Psoas muscle (tissue), 8 donors: ENCODE measurements at places on chromosomes 3 and 15.

DNA sequence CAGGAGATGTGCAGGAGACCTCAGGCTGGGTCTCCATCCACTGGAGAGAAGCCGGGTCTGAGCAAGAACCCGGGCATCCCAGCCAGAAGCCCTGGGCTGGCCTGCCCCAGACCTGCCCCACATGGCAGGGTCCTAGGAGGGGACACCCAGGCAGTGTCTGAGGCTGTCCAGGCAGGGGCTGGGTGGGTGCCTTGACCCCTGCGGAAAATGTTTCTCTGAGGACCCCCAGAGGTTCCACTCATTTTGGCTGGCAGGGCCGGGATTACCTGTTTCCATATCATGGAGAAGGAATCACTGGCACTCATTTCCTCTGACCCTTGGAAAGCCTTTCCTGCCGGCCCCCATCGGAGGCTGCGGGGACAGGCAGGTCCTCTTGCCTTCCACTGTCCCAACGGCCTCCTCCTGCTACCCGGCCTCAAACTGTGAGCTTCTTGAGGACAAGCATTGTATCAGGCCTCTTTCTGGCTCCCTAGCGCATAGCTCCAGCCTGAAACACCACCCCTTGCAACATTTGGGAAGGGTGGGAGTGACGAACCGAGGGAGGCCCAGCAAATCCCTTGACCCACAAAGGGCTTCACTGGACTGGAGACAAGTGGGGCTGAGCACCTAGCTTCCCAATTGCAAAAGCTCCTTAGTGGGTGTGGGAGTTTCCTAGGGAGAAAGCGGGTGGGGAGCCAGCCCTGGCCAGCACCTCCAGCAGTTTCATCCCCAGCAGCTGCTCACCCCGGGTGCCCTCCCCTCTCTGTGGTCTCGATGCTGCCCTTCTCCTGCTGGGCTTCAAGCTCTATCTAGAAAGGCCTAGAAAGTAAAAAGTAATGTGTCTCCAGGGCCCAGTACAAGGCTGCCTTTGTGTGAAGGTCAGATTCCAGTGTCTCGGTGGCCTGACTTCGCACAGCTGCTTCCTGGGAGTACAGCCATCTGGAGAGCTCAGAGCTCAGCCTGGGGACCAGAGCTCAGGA, 29.7 kb downstream of the ACSBG1 start:
- H3K4me3 ChIP-seq, result no peak overlapping the region
- no peaks in the 10 kb centered on the region for H3K27me3 ChIP-seq
- peaks cover 42% of the 10 kb centered on the region for H3K4me1 ChIP-seq
- DNase-seq, result peak; percentile 74

DNA sequence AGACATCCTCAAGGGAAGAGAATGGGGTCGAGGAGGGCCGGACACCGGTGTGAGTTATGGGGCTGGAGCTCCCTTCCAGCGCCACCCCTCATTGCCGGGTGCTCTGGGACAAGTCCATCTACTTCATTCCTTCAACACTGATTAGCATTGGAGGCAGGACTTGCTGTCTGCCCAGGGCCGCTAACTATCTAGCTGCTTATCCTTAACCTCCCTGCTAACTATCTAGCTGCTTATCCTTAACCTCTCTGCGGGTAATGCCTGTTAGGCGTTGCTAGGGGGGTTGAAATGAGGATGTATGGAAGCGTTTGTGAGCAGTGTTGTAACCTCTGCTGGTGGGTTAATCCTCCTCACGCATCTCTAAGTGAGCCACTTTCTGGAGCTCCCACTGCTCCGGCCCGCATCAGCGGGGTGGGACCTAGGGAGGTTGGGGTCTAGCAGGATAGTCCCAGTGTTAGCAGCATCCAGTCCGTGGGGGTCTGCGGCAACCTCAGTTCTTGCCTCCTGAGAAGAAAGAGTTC, 10.9 kb upstream of the CHAC1 start:
- peak overlapping the region; percentile 71 for H3K4me3 ChIP-seq
- no peaks in the 10 kb centered on the region for H3K27me3 ChIP-seq
- DNase-seq, result no peak
- H3K4me1 ChIP-seq, result peaks cover 25% of the 10 kb centered on the region

DNA sequence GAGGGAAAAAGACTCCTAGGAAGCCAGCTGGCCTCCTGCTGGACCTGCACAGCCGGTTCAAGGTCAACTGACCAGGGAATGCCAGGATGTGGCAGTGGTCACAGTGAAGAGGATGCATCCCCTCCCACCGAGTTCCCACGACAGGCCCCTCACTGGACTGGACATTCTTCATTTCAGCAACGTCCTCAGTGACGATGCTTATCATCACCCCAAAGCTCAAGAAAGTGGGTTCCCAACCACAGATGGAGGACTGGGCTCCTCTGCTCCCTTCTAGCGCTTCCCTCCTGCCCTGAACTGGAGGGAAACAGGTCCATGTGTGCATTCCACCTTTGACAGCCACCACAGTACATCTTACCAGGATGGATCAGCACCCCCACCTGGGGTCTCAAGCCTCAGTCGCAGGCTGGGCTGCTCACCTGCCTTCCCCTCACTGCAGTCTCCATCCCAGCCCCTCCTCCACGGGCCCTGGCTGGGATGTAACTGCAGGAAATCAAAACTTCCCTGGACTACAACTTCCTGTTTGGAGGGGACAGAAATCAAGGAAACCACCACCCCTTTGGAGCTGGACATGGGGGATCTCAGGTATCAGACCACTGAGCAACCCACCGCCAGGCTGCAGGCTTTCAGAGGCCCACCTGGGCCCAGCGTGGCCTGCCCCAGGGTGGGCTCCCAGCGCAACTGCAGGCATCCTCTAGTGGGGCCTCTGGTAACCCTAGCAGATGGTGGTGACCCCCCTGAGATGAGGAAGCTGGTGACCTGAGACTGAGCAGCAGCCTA, 7.3 kb downstream of the CALML4 start:
- H3K36me3 ChIP-seq, result no peaks in the 10 kb centered on the region
- no peak overlapping the region for H3K4me3 ChIP-seq
- H3K27me3 ChIP-seq, result no peaks in the 10 kb centered on the region

GRCh38 chr3:52830535-52831258, at the start of gene ITIH4:
TSS of gene ITIH4 (minus strand) at chr3:52830672. CDS start at chr3:52830642, 30 bp downstream.
- peak within 1 kb of the TSS; percentile 97 for H3K27ac ChIP-seq
- peak within 1 kb of the TSS; percentile 75 for H3K4me3 ChIP-seq
- H3K4me1 ChIP-seq, result peaks cover 50% of the 10 kb centered on the region
- no peak for DNase-seq
- H3K36me3 ChIP-seq, result peaks cover 54% of the 10 kb centered on the region
- no peaks in the 10 kb centered on the region for H3K27me3 ChIP-seq

DNA sequence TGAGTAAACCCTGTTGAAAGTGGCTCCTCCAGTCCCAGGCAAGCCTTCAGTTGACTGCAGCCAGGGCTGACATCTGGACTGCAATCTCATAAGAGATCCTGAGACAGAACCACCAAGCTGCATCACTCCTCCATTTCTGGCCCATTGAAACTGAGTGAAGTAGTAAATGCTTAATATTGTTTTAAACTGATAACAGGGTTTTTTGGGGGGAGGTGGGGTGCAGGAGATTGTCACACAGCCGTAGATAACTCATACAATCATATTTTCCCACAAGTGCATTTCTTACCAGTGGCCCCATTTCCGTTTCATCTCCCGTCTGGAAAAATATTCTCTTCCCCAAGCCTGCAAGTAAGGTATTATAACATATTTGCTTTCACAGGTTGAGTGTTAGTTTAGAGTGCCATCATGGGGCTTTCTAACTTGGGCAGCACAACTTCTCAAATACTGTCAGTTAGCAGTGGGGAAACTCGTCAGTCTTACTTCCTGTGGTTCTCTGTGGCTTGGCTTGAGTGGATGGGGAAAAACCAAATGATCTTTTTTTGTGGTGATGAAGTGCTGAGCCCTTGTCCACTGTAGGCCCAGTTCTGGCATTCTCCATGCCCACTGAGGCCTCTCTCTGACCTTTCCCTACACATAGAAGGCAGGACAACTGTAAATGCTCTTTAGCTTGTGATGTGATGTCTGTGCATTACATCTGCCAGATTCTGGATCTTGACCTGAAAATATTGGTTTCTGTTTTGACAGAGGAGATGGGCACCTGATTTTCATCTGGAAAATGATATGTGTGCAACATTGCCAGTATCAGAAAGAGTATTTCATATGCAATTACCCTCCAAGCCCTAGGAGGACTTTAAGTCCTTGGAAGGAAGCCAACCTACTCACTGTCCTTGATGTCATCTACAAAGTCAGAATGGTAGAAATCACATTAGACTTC, 90.1 kb upstream of the BHLHE40 start:
- H3K27me3 ChIP-seq, result no peaks in the 10 kb centered on the region
- H3K27ac ChIP-seq, result no peak overlapping the region
- no peaks in the 10 kb centered on the region for H3K4me1 ChIP-seq
- no peaks in the 10 kb centered on the region for H3K36me3 ChIP-seq
- no peak for DNase-seq
- H3K4me3 ChIP-seq, result no peak overlapping the region

- no peaks in the 10 kb centered on the region for H3K27me3 ChIP-seq
- peak overlapping the region; percentile 83 for H3K4me3 ChIP-seq
Observed at GRCh38 chr15:92882697-92883162, 17.4 kb upstream of the CHD2 start.
